ENCODE measurements at places on chromosomes 5 and 9.

DNA sequence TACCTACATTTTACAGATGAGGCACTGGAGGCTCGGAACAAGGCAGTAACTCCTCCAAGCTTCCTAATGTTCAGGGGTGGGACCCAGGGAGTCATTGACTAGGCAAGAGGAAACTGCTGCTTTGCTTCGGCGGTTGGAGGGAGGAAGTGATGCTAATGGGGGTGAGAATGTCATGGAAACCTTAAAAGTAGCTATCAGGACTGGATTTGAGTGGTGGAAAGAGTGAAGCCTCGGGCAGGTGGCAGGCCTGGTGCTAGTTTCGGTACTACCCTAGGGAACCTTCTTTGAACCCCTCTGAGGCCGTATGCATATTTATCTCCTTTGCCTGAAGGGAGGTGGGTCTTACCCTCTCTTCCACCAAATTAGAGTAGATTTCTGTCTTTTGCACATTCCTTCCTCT is 1.6 kb downstream of the BSPRY start:
- no peak for DNase-seq
- H3K27me3 ChIP-seq = peaks cover 5% of the 10 kb centered on the region
- no peaks in the 10 kb centered on the region for H3K4me1 ChIP-seq
- H3K4me3 ChIP-seq = no peak overlapping the region
- H3K36me3 ChIP-seq = no peaks in the 10 kb centered on the region

DNA sequence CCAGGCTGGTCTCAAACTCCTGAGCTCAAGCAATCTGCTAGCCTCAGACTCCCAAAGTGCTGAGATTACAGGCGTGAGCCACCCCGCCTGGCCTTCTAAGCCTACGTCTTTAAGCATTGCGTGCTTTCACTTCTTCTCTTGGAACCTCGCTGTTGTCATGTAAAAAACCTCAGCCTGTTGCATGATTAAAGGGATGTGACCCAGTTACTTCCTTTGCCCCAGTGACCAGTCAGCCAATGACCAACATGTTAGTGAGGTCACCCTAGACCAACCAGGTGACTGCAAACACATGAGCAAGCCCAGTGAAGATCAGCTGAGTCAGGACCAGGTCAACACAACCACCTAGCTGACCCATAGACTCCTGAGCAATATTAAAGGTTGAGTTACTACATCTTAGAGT is 10.5 kb downstream of the KIF4B start:
- H3K36me3 ChIP-seq = no peaks in the 10 kb centered on the region
- H3K27ac ChIP-seq = no peak overlapping the region
- no peaks in the 10 kb centered on the region for H3K27me3 ChIP-seq
- H3K4me3 ChIP-seq = no peak overlapping the region
- no peaks in the 10 kb centered on the region for H3K4me1 ChIP-seq

- no peaks in the 10 kb centered on the region for H3K36me3 ChIP-seq
- no peaks in the 10 kb centered on the region for H3K4me1 ChIP-seq
- no peak for DNase-seq
- no peak overlapping the region for H3K27ac ChIP-seq
Observed at GRCh38 chr9:98851730-98852459, 44.4 kb downstream of the GALNT12 start.

DNA sequence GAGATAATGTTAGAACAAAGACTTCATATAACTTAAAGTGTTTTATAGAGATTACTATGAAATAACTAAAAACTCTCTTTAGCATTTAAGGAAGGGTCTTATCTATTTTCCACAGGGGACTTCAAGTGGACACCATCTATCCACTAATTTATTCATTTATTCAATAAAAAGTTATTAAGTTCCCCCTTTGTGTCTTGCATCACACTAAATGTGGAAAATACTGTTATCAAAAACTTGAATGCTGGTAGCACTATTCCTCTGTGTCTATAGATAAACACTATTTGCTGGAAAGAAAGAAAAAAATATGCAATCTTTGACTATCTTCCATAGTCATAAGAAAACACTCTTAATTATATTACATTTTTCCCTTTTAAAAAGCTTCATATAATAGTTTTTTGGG is 20.1 kb upstream of the ZNF622 start:
- no peaks in the 10 kb centered on the region for H3K36me3 ChIP-seq
- no peak overlapping the region for H3K4me3 ChIP-seq
- H3K27ac ChIP-seq = no peak overlapping the region
- no peaks in the 10 kb centered on the region for H3K4me1 ChIP-seq
- no peak for DNase-seq
- no peaks in the 10 kb centered on the region for H3K27me3 ChIP-seq

DNA sequence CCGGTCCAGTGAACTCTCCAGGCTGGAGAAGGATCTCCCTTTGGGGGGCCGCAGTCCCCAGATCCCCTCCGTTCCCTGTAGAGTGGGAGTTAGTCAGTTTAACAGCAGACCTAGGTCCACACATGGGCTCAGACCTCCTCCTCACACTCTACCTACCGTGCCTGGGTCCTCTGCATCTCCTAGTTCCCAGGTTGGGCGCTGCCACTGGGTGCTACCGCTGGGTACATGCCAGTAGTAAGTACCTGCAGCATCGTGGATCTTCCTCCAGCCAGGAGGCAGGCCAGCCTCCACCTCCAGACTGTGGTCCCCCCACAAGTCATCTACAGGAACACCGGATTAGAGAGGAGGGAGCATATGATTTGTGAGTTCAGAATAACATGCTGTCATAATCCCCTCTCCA is 802 bp downstream of the APBB3 start:
- peak overlapping the region; percentile 92 for H3K27ac ChIP-seq
- H3K27me3 ChIP-seq = no peaks in the 10 kb centered on the region
- H3K4me1 ChIP-seq = peaks cover 24% of the 10 kb centered on the region
- no peak for DNase-seq

- H3K4me3 ChIP-seq = no peak overlapping the region
- H3K36me3 ChIP-seq = no peaks in the 10 kb centered on the region
- H3K27ac ChIP-seq = no peak overlapping the region
- H3K4me1 ChIP-seq = no peaks in the 10 kb centered on the region
- no peaks in the 10 kb centered on the region for H3K27me3 ChIP-seq
Observed at GRCh38 chr5:114007678-114008077, 354.2 kb upstream of the KCNN2 start.

DNA sequence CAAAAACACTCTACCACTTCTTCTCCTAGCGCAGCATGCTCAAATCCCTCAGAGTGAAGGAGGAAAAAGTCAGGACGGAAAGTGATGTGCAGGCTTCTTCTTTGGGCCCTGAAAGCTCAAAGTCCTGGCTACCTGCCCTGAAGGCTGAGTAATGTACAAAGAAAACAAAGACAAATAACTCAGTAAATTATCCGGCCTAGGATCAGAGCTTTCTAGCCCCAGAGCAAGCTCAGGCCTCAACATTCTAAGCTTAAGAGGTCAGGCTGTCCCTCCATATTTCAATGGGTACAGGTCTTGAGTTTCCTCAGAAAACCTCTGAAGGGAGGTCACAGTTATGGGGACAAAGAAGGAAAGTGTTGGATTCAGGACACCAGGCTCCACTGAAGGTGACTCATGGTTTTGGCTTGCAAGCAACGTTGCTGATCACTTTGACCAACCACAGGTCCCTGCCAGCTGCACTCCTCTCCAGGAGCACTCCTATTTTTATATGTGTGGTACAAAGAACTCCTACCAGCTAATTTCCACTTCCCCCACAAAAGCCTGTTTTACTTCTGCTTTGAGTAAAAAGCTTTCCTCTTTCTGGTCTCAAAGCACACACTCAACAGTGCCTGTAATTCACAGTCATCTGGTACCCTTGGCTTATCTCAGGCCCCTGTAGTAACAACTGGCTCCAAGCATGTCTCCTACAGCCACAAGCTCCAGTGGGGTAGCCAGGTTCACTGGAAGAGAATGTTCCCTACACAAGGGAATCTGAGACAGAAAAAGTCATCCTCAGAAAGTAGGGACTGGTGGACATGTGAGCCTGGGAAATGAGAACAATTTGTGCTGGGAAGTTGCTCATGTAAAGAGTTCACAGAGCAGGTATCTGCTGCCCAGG is 115.7 kb downstream of the UGCG start:
- peak; percentile 86 for DNase-seq
- peaks cover 16% of the 10 kb centered on the region for H3K4me1 ChIP-seq
- no peak overlapping the region for H3K4me3 ChIP-seq
- no peaks in the 10 kb centered on the region for H3K36me3 ChIP-seq
- H3K27me3 ChIP-seq = no peaks in the 10 kb centered on the region

GRCh38 chr9:12775679-12776512 is 1.1 kb downstream of the LURAP1L start:
- H3K27ac ChIP-seq = peak overlapping the region; percentile 96
- peak; percentile 51 for DNase-seq
- peak overlapping the region; percentile 59 for H3K4me3 ChIP-seq

DNA sequence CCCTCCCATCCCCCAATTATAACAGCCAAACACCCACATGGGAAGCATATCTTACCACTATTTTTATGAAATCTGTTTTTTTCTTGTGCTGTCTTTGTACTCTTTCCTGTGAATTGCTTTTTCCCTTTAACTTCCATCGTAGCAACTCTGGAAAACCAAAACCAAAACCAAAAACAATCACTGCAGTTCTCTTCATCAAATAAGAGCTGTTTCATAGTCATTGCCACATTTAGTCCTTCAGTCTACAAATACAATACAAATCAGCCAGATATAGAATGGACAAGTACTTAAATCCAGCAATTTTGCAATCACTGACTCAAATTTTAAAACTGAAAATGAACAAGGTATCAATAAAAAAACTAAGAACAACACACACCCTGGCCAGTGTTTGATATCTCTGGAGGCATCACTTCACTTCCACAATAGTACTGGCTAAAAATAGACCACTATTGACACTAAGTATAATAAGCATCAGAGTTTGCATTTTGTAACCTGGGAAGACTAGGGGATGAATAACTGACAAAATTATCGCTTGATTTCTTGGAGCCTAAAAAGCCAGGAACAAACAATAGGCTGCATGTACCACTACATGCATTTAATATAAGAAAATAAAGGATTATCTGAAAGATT is 5.4 kb downstream of the PUM3 start:
- peak overlapping the region; percentile 43 for H3K27ac ChIP-seq
- DNase-seq = no peak

- no peak overlapping the region for H3K27ac ChIP-seq
- H3K36me3 ChIP-seq = no peaks in the 10 kb centered on the region
- no peaks in the 10 kb centered on the region for H3K4me1 ChIP-seq
- H3K27me3 ChIP-seq = no peaks in the 10 kb centered on the region
Observed at GRCh38 chr5:108181975-108182374, 199.9 kb downstream of the FBXL17 start.

DNA sequence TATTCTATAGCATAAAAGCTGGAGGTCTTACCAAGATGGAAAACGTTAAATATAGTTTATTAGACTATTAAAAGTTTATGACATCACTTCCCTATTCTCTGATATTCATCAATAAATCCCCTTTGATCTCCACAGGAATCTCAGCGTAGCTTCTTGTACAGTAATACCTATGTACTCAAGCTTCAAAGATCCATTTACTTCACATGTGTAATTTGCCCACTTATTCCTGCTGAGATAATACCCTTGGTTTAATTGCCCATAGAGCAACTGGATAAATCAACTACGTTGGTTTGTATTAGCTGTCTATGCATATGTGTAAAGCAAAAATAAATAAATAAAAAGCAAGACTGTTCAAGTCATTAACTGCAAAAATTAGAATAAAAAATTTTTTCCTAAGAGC is 219.7 kb downstream of the EFNA5 start:
- H3K27me3 ChIP-seq = no peaks in the 10 kb centered on the region
- no peak overlapping the region for H3K4me3 ChIP-seq
- DNase-seq = no peak
- peaks cover 2% of the 10 kb centered on the region for H3K4me1 ChIP-seq
- H3K27ac ChIP-seq = no peak overlapping the region

GRCh38 chr5:34674187-34674586 is 18.1 kb downstream of the RAI14 start:
- peaks cover 5% of the 10 kb centered on the region for H3K4me1 ChIP-seq
- no peaks in the 10 kb centered on the region for H3K27me3 ChIP-seq
- no peaks in the 10 kb centered on the region for H3K36me3 ChIP-seq
- peak overlapping the region; percentile 90 for H3K27ac ChIP-seq
- no peak for DNase-seq

- no peaks in the 10 kb centered on the region for H3K4me1 ChIP-seq
- H3K27ac ChIP-seq = no peak overlapping the region
- no peak for DNase-seq
- no peak overlapping the region for H3K4me3 ChIP-seq
- no peaks in the 10 kb centered on the region for H3K27me3 ChIP-seq
- no peaks in the 10 kb centered on the region for H3K36me3 ChIP-seq
Observed at GRCh38 chr9:121634329-121635261, 16.8 kb upstream of the DAB2IP start.

- no peak overlapping the region for H3K4me3 ChIP-seq
- no peaks in the 10 kb centered on the region for H3K27me3 ChIP-seq
- no peak for DNase-seq
- peak overlapping the region; percentile 57 for H3K27ac ChIP-seq
- H3K4me1 ChIP-seq = peaks cover 6% of the 10 kb centered on the region
Observed at GRCh38 chr9:2725126-2725525, 7.8 kb downstream of the KCNV2 start.

DNA sequence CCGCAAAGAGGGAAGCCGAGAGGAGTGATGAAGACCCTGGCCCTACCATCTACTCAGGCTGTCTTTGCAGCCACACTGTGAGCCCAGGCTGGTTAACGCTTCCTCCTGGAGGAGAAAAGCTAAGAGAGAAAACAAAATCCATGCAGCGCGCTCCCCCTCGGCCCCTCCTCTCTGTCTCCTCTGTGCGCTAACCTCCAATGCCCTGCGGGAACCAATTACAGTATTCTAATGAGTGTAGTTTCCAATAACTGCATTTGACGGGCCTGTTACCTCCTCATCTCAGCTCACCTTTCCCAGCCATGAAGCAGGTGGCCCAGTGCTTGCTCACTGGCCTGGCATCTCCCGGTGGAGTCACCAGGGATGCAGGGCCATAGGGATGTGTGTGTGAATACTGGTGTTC is 565.5 kb downstream of the EBF1 start:
- H3K4me3 ChIP-seq = no peak overlapping the region
- H3K36me3 ChIP-seq = no peaks in the 10 kb centered on the region
- DNase-seq = no peak
- H3K27me3 ChIP-seq = no peaks in the 10 kb centered on the region
- H3K27ac ChIP-seq = no peak overlapping the region

GRCh38 chr5:15097552-15097951 is 226.0 kb upstream of the ANKH start:
- no peaks in the 10 kb centered on the region for H3K36me3 ChIP-seq
- no peaks in the 10 kb centered on the region for H3K4me1 ChIP-seq
- no peaks in the 10 kb centered on the region for H3K27me3 ChIP-seq
- DNase-seq = no peak
- H3K27ac ChIP-seq = no peak overlapping the region

DNA sequence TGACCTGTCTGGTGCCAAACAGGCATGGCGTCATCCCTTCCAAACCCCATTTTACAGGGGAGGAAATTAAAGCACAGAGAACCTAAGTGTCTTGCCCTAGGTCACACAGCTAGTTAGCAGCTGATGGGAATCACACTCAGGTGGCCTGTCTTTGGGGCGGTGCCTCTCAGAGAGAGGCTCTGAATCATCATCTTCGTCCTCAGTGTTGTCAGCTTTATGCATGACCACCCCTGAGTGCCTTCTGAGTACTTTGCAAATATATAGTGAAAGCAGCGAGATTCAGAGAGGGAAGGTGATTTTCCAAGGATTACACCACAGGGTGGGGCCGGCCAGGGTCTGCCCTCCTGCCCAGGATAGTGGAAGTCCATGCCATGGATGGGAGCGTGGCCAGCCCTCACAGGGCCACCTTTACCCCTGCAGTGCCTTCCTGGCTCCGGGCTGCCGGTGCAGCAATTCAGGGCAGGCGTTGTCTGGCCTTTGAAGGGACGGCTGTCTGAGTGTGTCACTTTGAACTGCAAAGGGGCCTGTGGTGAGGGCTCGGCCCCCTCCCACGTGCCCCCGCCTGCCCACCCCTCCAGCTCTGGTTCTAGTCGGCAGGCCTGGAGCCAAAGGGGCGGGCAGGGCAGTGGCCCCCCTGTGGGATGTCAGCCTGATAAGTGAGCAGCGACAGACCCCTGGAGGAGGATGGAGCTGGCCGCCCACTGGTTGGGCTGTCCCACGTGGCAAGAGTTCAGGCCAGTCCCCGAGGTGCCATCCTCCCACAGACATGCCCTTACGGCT is 16.9 kb downstream of the LMX1B start:
- no peaks in the 10 kb centered on the region for H3K27me3 ChIP-seq
- no peak overlapping the region for H3K4me3 ChIP-seq

Data from ascending aorta (tissue), 2 donors.